ENCODE measurements at places on chromosomes 5 and 9.

- DNase-seq = no peak
Observed at GRCh38 chr5:149827086-149827485, 97.0 kb downstream of the PPARGC1B start.

DNA sequence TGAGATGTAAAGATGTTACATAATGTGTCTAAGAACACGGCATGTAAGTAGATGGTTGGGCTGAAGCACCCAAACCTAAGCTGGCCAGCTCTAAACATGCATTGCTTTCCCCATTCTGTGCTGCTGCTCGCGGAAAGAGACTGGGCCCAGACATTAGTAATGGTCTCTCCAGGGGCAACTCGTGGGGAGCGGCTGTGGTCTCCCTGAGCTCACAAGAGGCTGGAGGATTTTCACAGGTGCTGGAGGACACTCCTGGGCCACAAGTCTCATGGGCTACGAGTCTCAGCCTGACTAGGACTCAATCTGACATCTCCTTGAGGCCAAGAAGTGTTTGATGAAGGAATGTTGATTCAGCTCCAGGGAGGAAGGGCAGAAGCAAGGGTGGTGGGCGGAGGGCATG, 92.7 kb upstream of the PTCH1 start:
- no peak for DNase-seq

- no peak for DNase-seq
Observed at GRCh38 chr9:114591849-114592248, 4.3 kb downstream of the ATP6V1G1 start.

DNA sequence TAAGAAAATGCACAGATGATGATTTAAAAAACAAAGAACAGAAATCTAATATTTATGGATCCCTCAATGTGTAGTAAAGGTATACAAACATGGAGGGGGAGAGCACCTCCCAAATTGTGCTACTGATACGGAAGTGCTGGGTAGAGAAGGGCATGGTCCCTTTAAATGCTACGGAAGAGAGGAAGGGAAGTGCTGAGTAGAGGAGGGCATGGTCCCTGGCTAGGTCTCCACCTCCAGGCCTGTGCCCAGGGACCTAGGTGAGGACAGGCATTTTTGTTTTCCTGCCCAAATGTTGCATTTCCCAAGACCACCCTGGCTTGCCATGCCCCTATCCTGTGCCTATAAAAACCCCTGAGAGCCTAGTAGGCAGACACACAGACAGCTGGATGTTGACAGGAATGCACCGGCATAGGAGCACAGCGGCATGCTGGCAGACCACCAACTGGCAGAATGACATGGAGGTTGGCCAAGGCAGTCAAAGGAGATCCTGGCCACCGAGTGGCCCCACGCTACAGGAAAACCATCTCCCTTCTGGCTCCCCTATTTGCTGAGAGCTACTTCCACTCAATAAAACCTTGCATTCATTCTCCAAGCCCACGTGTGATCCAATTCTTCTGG, 62.1 kb upstream of the SPDL1 start:
- DNase-seq = no peak

GRCh38 chr5:148414833-148415232, 31.1 kb downstream of the FBXO38 start:
- DNase-seq = no peak

- no peak for DNase-seq
Observed at GRCh38 chr5:34517249-34517648, 138.9 kb upstream of the RAI14 start.

DNA sequence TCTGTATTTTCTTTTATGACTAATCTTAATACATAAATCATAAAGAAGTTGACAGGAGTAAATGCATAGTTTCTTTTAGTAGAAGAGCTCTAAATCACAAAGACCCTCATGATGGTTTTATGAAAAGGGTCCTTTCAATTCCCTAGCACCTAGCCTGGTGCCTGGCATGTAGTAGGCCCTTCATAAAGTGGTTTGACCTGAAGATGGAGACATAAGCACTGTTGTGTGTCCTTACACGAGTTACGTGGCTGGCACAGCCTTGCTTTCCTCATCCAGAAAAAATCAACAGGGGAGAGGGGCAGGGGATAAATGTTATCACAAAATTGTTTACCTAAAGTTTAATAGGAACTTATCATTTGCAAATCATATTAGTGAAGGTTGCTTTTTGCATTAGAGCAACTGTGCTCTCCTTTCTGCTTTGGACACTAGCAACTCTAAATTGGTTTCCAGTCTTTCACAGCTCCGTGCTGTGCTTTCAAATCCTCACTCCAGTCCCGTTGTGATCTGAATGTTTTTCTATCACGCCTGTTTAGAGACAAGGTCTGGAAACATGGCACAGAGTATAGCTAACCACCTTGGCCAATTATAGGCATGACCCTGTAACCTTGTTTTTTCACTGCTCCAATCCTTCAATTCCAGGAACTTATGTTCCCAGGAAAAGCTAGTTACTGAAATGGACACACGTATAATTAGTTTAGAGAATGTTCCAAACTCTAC, 55.7 kb downstream of the ARL15 start:
- DNase-seq = no peak

DNA sequence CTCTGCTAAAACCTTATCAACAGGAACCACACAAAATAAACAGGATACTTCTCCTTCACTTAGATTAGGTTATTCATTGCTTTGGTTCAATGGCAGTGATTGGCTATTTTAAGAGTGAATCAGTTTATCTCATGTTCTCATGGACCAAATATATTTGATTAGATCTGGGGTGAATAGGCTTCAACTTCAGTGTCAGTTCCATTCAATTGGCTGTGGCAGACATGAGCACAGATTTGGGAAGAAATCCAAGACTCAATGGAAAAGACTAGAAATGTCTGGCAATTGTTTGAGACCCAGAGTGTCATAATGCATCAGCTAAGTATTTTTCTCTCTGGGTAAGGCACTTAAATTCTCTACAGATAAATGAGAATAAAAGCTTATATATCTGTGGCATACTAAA, 37.1 kb downstream of the CDH18 start:
- DNase-seq = no peak

- DNase-seq = no peak
Observed at GRCh38 chr5:124921694-124922093, 175.3 kb upstream of the ZNF608 start.

Measured in CD4-positive, alpha-beta T cell treated with Interleukin-17A for 4 hours (primary cell).